ENCODE measurements at places on chromosomes 5 and 9. TPM values are rescaled to one million over a fixed set of nuclear protein-coding genes. Genes with fewer than 3 reads are reported as not detected.

DNA sequence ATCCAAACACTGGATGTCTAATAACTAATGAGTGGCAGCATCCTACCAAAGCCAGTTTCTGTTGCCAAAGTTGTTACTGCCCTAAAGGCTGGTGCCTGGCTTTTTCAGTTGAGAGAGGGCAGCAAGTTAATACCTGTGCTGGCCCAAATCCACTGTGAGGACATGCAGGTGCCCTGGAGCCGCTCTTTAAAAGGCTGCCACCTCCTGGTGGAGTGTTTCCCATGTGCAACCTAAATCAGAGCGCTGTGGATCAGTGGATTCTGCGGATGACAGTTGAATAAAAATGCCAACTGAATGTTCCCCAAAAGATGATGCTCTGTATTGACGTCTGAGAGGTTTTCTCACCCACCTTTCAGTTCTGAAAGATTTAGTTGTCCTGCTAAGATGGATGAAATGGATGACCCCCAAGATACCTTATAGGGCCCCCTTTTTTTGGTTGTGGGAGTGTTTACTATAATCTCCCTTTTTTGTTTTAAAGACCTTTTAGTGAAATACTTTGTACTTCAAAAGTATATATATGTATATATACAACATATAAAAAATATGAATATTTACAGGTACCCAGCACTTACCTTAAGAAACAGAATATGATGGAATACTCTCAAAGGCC, 146.4 kb downstream of the EGFLAM start:
- H3K27me3 ChIP-seq = no peaks in the 10 kb centered on the region
- no peak for DNase-seq
- H3K27ac ChIP-seq = no peak overlapping the region
- no peak overlapping the region for H3K4me3 ChIP-seq
- no peaks in the 10 kb centered on the region for H3K36me3 ChIP-seq
- H3K4me1 ChIP-seq = no peaks in the 10 kb centered on the region

Gene EQTN
- total RNA-seq = not detected

Gene TAF11L10
- not detected for total RNA-seq

- H3K36me3 ChIP-seq = peaks cover 20% of the 10 kb centered on the region
- no peak overlapping the region for H3K27ac ChIP-seq
- DNase-seq = no peak
- H3K4me3 ChIP-seq = no peak overlapping the region
- peaks cover 21% of the 10 kb centered on the region for H3K4me1 ChIP-seq
These were observed 211.5 kb downstream of the PCSK5 start for GRCh38 chr9:76101947-76102346.

Gene NRG2
- 12.8 TPM for total RNA-seq

GRCh38 chr9:89436963-89437625, 60.8 kb downstream of the SEMA4D start:
- no peak overlapping the region for H3K4me3 ChIP-seq
- H3K27me3 ChIP-seq = no peaks in the 10 kb centered on the region
- no peak for DNase-seq
- H3K4me1 ChIP-seq = no peaks in the 10 kb centered on the region
- H3K27ac ChIP-seq = no peak overlapping the region
- H3K36me3 ChIP-seq = no peaks in the 10 kb centered on the region

DNA sequence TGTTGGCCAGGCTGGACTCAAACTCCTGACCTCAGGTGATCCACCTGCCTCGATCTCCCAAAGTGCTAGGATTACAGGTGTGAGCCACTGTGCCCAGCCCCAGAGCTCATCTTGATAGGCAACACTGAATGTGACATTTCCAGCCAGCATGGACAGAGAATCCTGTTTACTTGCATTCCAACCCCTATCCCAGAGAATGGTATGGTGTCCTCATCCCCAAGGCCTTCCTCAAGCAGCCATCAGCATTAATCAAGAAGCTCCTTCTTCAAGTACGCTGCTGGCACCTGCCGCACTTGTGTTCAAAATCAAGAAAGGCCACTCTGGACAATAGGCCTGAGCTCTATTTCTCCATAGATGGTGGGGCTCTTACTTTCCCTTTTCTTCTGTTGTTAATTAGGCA, 40.2 kb downstream of the STARD4 start:
- no peak for DNase-seq
- no peaks in the 10 kb centered on the region for H3K36me3 ChIP-seq
- no peak overlapping the region for H3K27ac ChIP-seq
- no peak overlapping the region for H3K4me3 ChIP-seq
- no peaks in the 10 kb centered on the region for H3K4me1 ChIP-seq

- H3K27ac ChIP-seq = no peak overlapping the region
- H3K27me3 ChIP-seq = no peaks in the 10 kb centered on the region
- no peaks in the 10 kb centered on the region for H3K36me3 ChIP-seq
- no peak for DNase-seq
These were observed 6.3 kb upstream of the ERAP1 start for GRCh38 chr5:96814041-96814440.

DNA sequence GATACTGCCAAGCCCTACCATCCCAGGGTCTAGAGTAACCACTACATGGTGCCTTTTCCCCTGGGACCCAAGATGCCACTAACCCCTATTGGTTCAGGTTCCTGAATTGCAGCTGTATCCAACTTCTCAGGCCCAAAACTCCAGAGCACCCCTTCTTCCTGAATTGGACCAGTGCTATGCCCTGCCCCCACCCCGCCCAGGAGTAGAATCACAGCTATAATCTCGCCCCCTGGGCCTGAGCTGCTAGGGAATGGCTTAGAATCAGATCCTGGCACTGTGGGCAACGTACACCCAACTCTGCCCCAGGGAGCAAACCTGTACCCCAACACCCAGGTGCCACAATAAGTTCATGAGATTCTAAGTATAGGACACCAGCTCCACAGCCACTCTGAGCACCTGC, 206.3 kb downstream of the CACNA1B start:
- DNase-seq = no peak
- H3K27ac ChIP-seq = no peak overlapping the region
- H3K36me3 ChIP-seq = no peaks in the 10 kb centered on the region
- no peaks in the 10 kb centered on the region for H3K27me3 ChIP-seq
- H3K4me3 ChIP-seq = no peak overlapping the region

DNA sequence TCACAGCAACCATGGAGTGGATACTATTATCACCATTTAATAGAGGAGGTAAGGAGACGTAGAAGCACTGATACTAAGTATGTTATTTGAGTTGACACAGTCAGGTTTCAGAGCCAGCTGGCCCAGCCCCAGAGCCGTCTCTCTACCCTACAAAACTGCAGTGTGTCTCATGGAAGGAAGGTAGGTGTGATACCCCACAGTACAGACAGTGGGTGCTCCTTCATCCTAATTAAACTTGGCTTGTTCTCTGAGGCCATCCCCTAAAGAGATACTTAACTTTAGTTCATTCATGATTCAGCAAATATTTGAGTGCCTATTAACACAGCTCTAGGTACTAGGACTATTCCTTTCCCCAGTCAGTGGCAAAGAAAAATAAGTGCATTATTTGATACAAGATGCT, 22.6 kb downstream of the PIP5K1B start:
- H3K36me3 ChIP-seq = no peaks in the 10 kb centered on the region
- no peak overlapping the region for H3K27ac ChIP-seq
- no peaks in the 10 kb centered on the region for H3K27me3 ChIP-seq
- H3K4me3 ChIP-seq = no peak overlapping the region

GRCh38 chr9:113669522-113670115, 206.1 kb downstream of the RGS3 start:
- no peak overlapping the region for H3K27ac ChIP-seq
- DNase-seq = no peak
- no peak overlapping the region for H3K4me3 ChIP-seq
- H3K4me1 ChIP-seq = no peaks in the 10 kb centered on the region

DNA sequence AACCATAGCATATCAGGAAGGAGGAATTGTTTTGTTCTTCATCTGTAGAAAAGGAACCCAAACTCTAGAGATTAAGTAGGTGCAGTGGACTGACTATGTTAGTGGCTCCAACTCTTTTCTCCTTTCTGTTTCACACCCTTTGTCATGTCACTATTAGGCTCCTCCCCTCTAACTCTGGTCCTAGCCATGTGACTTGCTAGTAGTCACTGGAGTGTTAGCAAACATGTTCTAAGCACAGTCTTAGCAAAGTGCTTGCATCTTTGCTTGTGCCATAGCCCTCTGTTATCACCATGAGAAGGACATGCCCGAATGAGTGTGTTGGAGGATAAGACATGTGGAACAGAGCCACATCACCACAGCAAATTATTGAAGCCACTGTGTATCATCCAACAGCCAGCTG, 55.4 kb upstream of the PPP3R2 start:
- no peaks in the 10 kb centered on the region for H3K4me1 ChIP-seq
- H3K27ac ChIP-seq = no peak overlapping the region
- H3K36me3 ChIP-seq = no peaks in the 10 kb centered on the region
- DNase-seq = no peak

Gene CTNND2
- 0.11 TPM for total RNA-seq

DNA sequence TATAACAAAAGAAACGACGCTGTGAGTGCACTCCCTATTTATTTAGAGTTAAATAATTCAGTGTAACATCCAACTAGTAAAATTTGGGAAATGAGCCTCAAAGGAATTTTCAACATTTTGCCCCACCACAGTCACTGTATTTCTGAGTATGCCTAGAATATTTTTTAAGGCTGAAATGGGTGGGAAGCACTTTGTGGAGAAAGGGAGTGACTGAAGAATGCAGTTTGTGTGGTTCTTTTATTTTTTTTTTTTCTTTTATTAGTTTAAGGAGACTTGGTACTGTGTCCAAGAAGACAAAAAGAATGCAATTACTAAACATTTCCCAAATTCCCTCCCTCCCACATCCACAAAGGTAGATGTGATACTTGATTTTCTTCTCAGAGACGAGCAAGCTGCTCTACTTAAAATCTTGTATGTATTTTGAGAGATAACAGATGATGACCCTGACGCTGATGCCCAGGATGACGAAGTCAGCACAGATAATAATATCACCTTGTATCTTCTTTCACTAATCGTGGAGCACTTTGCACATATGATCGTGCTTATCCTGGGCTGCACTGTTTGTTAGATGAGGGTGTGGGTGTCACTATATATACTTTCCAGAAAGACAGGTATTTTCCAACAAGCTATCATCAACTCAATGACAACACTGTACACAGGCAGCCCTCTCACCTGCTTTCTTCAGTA, 586.3 kb downstream of the RAB3C start:
- H3K4me1 ChIP-seq = no peaks in the 10 kb centered on the region
- DNase-seq = no peak
- no peaks in the 10 kb centered on the region for H3K27me3 ChIP-seq

DNA sequence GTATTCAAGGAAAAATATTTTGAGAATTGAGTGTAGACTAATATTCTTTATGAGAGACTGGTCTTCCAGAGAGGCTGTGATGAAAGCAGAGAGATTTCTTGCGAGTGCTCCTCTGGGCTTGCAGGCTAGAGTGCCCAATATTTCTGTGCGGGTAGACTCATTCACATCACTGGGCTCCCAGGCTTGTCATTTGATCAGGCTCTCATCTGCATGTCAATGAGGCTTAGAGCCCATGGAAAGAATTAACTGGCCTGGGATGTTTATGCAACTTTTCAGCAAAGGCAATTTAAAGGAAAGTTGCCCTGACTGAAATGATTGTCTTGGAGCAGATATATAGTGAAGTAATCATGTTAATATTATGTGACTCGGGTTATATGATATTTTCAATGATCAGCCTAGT, 42.3 kb downstream of the SNCAIP start:
- H3K4me1 ChIP-seq = no peaks in the 10 kb centered on the region
- DNase-seq = no peak
- H3K36me3 ChIP-seq = no peaks in the 10 kb centered on the region

Gene KIF4B
- total RNA-seq = not detected

DNA sequence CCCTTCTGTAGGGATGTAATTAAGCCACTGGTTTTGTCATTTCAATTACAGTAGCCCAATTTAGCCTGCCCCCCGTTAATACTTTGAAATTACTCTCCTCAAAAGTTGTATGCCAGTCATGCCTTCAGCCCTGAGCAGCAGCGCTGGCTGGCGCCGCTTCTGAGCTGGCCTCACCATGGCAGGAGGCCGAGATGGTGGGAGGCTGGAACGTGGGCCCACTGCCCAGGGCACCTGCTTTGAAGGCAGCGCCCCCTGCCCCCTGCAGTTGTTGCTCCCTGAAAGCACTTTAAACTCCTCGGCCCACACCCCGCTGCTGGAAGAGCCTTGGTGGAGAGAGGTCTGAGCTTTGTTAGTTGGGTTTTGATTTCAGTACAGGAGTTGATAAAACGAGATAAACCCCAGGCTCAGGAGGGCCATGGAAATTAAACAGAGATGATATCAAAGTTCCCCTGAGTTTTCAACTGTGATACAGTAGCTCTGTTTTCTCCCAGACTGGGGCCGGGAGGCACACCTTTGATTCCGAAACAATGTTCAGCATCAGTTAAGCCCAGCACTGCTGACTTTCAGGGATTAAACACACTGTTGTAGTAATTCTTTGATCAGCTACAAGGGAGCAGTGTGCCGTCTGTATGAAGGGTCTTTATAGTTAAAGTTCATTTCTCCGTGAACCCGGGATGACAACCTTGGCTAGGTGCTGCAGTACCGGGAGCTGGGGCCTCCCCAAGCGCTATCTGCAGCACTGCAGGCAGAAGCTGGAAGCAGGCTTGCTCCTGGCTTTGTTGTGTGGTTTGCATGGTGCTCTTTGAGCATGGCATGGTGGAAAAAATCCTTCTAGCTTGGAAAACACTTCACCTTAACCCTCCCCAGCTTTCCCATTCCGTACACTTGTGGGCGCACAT, 9.5 kb downstream of the MVB12B start:
- no peaks in the 10 kb centered on the region for H3K27me3 ChIP-seq
- H3K4me3 ChIP-seq = no peak overlapping the region
- peaks cover 7% of the 10 kb centered on the region for H3K36me3 ChIP-seq
- no peak for DNase-seq
- H3K4me1 ChIP-seq = peaks cover 12% of the 10 kb centered on the region

DNA sequence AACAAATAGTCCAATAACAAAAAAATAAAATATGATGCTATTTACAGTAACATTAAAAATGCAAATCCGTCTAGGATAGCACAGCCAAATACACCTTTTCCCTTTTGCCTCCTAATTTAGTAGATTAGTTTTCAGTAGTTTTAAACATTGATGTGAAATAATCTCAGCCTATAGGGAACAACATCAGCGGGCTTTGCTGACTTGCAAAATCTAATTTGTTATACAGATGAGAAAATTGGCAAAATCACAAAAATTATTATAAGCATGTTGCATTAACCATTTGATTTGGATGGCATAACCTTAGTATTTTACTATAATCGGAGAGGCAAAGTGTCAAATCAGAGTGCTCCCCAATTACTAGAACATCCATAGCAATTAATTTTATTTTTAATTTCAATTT, 563.5 kb downstream of the CDH18 start:
- H3K27me3 ChIP-seq = no peaks in the 10 kb centered on the region
- H3K4me1 ChIP-seq = no peaks in the 10 kb centered on the region
- no peaks in the 10 kb centered on the region for H3K36me3 ChIP-seq
- no peak overlapping the region for H3K27ac ChIP-seq
- H3K4me3 ChIP-seq = no peak overlapping the region
